Epithelial cell of proximal tubule (primary cell): ENCODE measurements at places on chromosomes 3 and 15.

DNA sequence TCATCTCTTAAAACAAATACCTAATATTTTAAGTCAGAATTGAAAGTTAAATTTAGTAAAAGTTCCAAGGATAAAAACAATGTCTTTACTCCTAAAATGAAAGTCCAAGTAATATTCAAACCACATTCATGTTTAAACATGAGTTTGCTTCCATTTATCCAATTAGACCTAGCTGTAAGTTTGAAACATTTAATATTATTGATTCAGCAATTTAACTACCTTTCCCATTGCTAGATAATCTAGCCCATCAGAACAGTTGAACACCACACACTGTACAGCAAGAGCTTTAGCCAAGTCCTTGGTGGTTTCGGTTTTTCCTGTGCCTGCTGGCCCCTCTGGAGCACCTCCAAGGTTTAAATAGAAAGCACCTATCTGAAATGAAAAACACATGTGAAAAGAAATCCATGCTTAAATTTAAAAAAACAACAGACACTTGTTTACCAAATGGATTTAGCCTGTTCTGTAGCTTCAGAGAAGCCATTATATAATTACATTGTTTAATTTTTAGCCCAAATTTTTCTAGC lies 97.8 kb downstream of the DNAH12 start:
- no peak for DNase-seq

- no peak for DNase-seq
Measured at GRCh38 chr15:97691078-97691477, 269.4 kb upstream of the ARRDC4 start.

- no peak for DNase-seq
Measured at GRCh38 chr3:38054499-38055001, 15.5 kb downstream of the DLEC1 start.

DNA sequence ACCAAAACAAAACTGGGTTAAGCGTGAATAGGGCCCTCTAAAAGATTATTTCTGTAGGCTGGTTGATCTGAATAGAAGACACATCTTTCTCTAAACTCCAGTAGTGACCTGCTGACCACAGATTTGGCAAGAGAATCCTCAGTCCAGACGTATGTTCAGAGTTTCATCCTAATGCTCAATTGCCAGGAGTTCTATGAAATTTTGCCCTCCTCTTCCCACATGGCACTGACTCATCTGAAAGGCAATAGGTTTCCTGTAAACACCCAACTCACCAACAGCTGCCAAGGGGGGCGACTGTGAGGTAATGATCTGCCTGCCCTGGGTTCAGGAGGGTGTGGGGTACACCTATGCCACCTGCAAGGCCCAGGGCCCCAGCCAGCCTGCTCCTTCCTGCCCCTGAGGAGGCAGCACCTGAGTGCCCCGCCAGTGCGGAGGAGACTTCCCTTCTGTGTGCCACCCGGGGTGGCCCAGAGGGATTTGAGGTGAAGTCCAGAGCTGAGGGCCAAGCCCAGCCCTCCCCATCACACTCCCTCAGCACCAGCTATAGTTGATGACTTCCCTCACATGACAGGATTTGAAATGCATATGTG lies 8.4 kb upstream of the PLA2G4D start:
- peak; percentile 37 for DNase-seq

DNA sequence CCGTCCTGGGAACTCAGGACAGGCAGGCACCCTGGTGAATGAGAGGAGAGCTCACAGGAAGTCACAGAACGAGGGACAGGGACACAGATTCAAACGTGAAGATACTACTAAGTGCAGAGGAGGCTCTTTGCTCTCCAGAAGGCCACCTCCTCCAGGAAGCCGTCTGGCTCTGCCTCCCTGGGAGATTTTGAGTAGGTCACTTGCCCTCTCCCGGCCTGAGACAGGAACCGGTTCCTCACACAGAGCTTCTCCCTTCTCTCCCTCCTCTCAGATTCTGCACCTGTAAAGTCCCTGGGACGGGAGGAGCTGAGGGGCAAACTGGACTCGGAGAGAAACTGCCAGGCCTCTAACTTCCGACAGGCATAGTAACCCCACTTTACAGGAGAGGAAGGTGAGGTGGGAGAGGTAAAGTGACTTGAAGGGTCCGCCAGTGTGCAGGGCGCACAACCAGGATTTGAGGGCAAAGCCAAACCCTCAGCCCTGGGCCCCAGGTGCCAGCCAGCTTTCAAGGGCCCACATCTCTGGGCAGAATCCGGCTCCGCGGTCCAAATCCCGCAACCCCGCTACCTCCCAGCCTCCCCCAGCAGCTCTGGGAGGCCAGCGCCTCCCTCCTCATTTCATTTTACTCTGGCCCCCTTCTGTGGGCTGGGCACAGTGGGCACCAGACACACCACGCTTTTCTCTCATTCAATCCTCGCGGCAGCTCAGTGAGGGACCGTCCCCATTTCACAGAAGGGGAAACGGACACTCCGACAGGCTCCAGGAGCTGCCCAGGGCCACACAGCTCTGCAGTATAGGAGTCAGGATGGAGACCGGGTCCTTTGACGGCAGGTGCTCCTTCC lies 150.2 kb downstream of the SMAD6 start:
- DNase-seq, result no peak

- DNase-seq, result peak; percentile 36
Measured at GRCh38 chr15:70430069-70430468, 332.4 kb upstream of the TLE3 start.

GRCh38 chr3:50340448-50341329 lies at the start of gene RASSF1:
TSS of gene RASSF1 (minus strand) at chr3:50340836. CDS start at chr3:50340805, 31 bp downstream.
- no peak for DNase-seq

DNA sequence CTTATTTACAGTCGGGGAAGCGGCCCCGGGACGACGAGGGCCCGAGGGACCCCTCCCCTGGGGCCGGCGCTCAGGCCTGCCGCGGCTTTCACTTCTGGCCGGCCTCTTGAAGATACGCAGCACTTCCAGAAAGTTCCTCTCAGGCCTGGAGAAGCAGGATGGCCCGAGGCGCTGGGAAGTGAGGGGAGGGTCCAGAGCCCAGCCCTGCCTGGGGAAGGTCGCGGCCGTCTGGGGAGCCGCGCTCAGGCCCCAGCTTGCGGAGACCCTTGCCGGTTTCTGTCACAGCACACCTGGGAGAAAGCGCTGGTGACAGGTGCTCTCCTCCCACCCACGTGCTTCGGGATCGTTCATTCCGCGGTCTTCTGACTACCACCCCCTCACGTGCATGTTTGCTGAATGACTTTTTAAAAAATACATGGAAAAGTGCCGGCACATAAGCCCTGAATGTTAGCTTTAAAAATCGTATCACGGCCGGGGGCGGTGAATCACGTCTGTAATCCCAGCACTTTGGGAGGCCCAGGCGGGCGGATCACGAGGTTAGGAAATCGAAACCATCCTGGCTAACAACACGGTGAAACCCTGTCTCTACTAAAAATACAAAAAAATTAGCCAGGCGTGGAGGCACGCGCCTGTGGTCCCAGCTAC lies 727 bp upstream of the TM2D3 start:
- DNase-seq, result no peak

GRCh38 chr3:168653255-168653654 lies 557.5 kb upstream of the GOLIM4 start:
- DNase-seq, result no peak

- no peak for DNase-seq
Measured at GRCh38 chr15:35622641-35623340, 76.8 kb upstream of the DPH6 start.

DNA sequence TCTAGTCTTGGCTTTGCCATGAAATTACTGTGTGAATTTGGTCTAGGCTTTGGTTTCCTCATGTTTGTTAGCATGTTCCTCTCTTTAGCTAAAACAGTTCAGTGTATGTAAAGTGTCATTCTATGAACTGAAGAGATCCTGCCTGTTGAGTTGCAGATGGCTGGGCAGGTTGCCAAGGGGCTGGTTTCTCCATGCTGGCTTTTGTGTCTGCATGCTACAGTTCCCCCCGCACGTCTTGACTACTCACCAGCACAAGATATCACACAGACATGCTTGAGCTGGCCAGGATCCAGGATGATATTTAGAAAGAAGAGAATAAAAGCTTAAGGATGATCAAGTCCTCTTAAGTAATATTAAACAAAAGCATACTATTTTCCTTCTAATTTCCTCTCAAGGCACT lies 90.2 kb downstream of the CERS3 start:
- no peak for DNase-seq

- DNase-seq, result no peak
Measured at GRCh38 chr3:112815981-112816380, 30.7 kb downstream of the CD200R1L start.

DNA sequence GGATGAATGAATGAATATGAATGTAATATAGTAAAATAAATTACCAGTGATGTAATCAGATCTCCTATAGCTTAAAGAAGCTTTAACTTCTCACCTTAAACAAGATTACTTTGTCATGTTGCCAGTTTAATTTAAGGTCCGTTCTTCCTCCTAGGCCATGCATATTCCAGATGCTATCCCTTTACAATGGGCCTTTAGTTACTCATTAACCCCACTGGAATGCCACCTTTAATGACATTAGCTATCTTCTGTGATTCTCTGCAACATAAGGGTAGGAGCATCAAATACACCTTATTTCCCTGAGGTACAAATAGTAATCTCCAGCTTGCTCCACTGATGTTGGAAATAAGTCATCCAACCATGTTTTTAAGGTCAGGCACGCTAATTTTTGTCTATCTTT lies 63.0 kb upstream of the TIMP4 start:
- DNase-seq, result no peak

DNA sequence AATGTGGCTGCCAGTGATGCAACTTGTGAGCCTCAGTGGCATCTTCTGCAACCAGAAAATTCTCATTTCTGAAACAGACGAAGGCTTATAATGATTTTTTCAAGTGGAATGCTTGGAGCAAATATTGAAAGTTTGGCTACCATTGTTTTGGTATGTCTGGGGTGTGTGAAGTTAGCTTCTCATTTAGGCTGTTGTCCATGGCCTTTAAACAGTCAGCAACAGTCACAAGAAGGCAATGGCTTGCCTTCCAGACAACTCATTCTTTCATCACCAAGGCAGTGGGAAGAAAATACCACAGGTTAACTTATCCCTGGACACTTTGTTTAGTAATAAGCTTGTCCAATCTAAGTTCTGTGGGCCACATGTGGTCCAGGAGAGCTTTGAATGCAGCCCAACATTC lies 4.7 kb upstream of the BNC1 start:
- no peak for DNase-seq

GRCh38 chr15:69225355-69226022 lies 65.1 kb downstream of the GLCE start:
- DNase-seq, result peak; percentile 19

DNA sequence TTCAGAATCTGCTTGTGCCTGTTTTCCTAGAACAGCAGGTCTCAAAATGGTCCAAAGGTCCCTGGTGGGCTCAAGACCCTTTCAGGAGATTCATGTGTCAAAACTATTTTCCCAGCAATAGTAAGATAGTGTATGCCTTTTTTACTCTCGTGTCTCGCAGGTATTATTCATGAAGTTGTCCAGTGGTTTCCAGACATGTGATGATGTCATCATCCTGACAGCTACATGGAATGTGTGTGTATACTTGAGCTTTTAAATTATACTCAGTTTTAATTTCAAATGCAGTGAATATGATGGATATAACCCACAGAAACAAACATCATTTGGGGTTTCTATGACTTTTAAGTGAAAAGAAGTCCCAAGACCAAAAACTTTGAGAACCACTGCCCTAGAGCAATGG lies 288.6 kb downstream of the NTRK3 start:
- no peak for DNase-seq

GRCh38 chr15:100889385-100890050 lies 9.9 kb downstream of the ALDH1A3 start:
- DNase-seq, result no peak

- DNase-seq, result no peak
Measured at GRCh38 chr15:51828621-51829375, 655 bp upstream of the TMOD3 start.

DNA sequence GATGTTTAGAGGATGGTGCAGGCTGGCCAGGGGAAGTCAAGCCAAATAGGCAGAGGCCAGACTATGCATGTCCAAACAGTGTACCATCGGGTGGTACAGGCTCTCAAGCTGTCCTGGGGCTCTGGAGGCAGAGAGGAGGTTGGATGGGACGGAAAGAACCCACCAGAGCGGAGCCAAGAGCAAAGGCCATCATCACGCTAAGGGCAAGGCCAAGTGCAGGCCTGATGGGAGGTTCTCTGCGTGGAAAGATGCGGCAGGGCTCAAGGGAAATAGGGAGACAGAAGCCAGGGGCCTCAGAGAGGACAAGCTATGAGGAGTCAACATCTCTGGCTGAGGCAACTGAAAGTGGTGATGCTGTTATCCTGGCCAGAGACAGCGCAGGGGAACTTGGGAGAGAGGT lies 102.7 kb downstream of the ASB7 start:
- DNase-seq, result no peak

DNA sequence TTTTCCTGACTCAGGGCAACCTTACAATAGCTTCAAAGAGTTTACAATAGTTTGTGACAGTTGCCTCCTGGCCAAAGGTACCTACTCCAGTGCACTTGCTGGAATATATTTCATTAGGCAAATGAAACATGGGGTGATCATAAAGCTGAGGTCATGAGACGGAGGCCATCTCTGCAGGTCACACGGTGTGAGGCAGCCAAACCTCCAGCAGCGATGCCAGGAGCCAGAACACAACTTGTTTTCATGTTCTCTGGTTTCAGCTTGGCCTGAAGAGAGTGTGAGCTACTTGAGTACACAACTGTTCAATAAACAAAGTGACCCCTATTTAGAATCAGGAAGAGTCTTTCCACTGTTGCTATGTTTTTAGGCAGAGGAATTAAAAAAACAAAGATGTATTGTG lies 42.7 kb upstream of the PYGO1 start:
- no peak for DNase-seq

GRCh38 chr3:54123003-54123775 lies 837 bp downstream of the CACNA2D3 start:
- DNase-seq, result no peak

DNA sequence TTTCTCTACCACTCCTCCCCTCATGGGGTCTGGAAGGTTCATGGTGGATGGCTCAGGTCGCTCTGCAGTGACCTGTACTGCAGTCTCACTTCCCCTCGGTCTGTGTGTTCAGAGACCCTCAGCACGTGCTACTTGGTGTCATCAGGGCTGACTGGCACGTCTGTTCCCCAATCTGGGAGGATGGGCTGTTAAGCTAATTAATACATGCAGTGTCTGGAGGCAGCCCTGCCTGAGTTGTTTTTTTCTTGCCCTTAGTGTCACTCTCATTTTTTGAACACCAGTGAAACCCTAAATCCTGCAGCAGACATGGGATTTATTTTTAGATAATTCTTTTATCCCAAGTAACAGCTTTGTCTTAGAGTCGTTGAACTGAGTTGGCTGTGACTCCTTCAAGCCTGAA lies 64.6 kb downstream of the ARNT2 start:
- DNase-seq, result no peak

GRCh38 chr3:143255739-143256138 lies 136.2 kb downstream of the CHST2 start:
- DNase-seq, result no peak

- DNase-seq, result no peak
Measured at GRCh38 chr3:183822631-183823030, 2.7 kb downstream of the MAP6D1 start.

GRCh38 chr3:141851411-141851810 lies 25.0 kb upstream of the ATP1B3 start:
- DNase-seq, result no peak
